ENCODE measurements at places on chromosomes 13 and 19.

DNA sequence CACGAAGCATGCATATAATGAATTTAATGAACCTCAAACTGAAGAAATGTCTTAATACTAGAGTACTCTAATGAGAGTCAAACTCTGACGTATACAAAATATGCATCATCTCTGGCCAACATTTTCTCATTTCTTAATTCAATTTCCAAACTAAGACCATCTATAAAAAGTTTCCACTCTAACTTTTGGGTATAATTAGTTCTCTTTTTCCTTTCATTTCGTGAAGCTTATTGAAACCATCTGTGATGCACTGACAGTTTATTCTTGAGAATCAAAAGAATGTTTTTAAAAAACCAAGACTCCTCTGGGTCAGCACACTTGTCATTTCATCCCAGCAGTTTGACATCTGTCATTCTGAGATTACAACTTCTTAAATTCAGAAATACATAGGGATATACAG is 90.0 kb downstream of the CAB39L start:
- no peak for DNase-seq

- no peak for DNase-seq
Observed at GRCh38 chr13:66113882-66114526, 1116.1 kb downstream of the PCDH9 start.

- no peak for DNase-seq
Observed at GRCh38 chr19:40803857-40804782, 5.1 kb downstream of the EGLN2 start.

- DNase-seq, result no peak
Observed at GRCh38 chr13:46675016-46675415, 121.9 kb downstream of the ESD start.

DNA sequence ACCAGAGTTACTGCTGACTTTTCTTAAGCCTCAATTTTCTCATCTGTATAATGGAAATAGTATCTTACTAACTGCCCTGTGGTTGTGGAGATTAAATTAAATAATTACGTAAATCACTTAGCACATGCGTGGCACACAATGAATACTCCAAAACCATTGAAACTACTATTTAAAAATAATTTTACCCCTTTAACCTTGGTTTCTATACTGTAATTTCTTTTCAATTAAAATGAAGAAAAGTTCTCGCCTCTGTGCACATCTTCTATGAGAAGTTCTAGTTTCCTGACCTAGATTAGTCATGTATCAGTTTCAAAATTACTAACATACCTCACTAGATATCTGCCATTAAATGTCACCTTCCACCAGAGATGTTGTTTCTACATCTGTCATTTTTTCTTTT is 5.7 kb downstream of the SLITRK1 start:
- DNase-seq, result no peak

DNA sequence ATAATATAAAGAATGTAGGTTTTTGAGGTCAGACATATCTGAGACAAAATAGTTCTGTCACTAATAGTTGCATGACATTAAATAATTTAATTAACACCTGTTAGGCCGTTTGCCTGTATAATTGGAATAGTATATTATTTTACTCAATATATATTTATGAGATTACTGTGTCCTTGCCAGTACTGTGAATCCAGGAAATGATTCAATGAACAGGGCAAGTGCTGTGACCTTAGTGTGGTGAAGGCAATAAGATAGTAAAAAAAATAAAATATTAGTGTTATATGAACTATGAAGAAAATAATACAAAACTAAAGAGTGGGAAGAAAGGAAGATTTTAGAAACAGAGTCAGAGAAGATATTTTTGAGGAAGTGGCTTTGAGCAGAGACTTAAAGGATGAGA is 403.7 kb downstream of the PCDH9 start:
- no peak for DNase-seq

- no peak for DNase-seq
Observed at GRCh38 chr13:39881887-39882286, 226.4 kb downstream of the COG6 start.

GRCh38 chr13:28440774-28441504 is 54.0 kb downstream of the FLT1 start:
- DNase-seq, result no peak

DNA sequence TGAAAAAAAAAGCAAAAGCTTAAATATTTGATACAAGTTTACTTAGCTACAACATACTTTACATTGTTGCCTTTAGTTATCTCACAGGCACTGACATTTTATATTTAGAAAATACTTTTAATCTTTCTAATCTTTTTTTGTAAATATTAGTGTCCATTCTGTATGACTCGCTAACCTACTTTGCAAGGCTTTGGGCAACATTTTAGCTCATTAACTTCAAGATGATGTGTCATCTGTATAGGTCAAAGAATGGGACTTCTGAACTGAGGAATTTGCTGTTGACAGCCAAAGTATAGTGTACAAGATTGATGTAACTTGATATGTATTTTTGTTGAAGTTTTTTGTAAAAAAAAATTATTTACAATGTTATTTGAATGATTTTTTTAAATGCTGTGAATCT is 2.7 kb upstream of the C1QTNF9 start:
- DNase-seq, result no peak

DNA sequence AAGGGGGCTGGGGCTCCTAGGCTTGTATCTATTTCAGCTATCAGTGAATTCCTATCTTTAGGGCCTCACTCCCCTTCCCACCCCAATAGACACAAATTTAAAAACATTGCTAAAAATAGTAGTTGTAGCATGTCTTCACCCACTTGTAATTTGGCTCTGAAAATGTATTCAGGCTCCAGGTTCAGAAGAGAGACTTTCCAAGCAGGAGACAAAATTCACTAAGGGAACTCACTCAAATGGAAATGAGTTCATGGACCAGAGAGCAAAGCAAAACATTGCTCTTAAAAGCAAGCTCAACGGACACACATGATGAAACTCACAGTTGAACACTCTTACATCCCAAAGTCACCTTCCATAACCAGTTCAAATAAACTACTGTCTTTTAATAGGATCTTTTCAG is 36.8 kb downstream of the PHF11 start:
- DNase-seq, result no peak

All from stimulated activated CD8-positive, alpha-beta memory T cell treated with anti-CD3 and anti-CD28 coated beads, Interleukin-7, amount 100 ng/mL, for 1 hour (primary cell).